ENCODE measurements at places on chromosomes 4 and X. TPM values are rescaled to one million over a fixed set of nuclear protein-coding genes. Genes with fewer than 3 reads are reported as not detected.

The SPANXD gene
- not detected for total RNA-seq

The SPARCL1 gene
- 61.2 TPM for total RNA-seq

The LDB2 gene
- total RNA-seq, result 9.9 TPM

The DCHS2 gene
- total RNA-seq, result not detected

The AREG gene
- total RNA-seq, result 13.9 TPM

The KIF4A gene
- total RNA-seq, result 3.2 TPM

The TEX13C gene
- total RNA-seq, result not detected

The TASL gene
- total RNA-seq, result not detected

The GC gene
- total RNA-seq, result not detected

The ABCG2 gene
- under 0.01 TPM for total RNA-seq

The PSMD10 gene
- total RNA-seq, result 49.4 TPM

The NEXMIF gene
- not detected for total RNA-seq

The FMR1NB gene
- total RNA-seq, result not detected

The NPNT gene
- total RNA-seq, result not detected

The ETNPPL gene
- total RNA-seq, result not detected

The CXCL5 gene
- total RNA-seq, result 3.6 TPM

The PABPC1L2B gene
- total RNA-seq, result not detected

The HTRA3 gene
- total RNA-seq, result 14.6 TPM

The SGMS2 gene
- 143 TPM for total RNA-seq

The FATE1 gene
- total RNA-seq, result not detected

The TAF7L gene
- total RNA-seq, result not detected

The POF1B gene
- not detected for total RNA-seq

The CDKL2 gene
- total RNA-seq, result 0.18 TPM

The ZMAT1 gene
- total RNA-seq, result not detected

The PPARGC1A gene
- total RNA-seq, result under 0.01 TPM

The TNMD gene
- not detected for total RNA-seq

The HELT gene
- not detected for total RNA-seq

The ARR3 gene
- total RNA-seq, result not detected

The TGIF2LX gene
- total RNA-seq, result not detected

The CNKSR2 gene
- under 0.01 TPM for total RNA-seq

The DUSP21 gene
- total RNA-seq, result not detected

The OTOP1 gene
- not detected for total RNA-seq

The GRK4 gene
- total RNA-seq, result 3.6 TPM

The SOX3 gene
- not detected for total RNA-seq

The NAP1L3 gene
- 1.8 TPM for total RNA-seq

The FAM53A gene
- 16.4 TPM for total RNA-seq

The CSN1S1 gene
- total RNA-seq, result not detected

The AKAP4 gene
- not detected for total RNA-seq

The GUCY1A1 gene
- 1.1 TPM for total RNA-seq

The TCEAL1 gene
- total RNA-seq, result 54.4 TPM

The RIBC1 gene
- 0.16 TPM for total RNA-seq

The FRMD7 gene
- total RNA-seq, result not detected

The SMAD1 gene
- total RNA-seq, result 23.5 TPM

The UGT2A1 gene
- total RNA-seq, result 0.16 TPM

The DMRTC1B gene
- total RNA-seq, result not detected

The TRAM1L1 gene
- total RNA-seq, result 0.72 TPM

The TMEM255A gene
- not detected for total RNA-seq

The HSD17B13 gene
- not detected for total RNA-seq

The ZCCHC4 gene
- total RNA-seq, result 3.6 TPM

The HS3ST1 gene
- 1.5 TPM for total RNA-seq

The GPR50 gene
- not detected for total RNA-seq

The HMGN5 gene
- total RNA-seq, result 0.16 TPM
